Stimulated activated naive CD4-positive, alpha-beta T cell treated with Interleukin-2 at 50 U/mL for 16 hours (primary cell): ENCODE measurements at places on chromosomes 16 and 17.

DNA sequence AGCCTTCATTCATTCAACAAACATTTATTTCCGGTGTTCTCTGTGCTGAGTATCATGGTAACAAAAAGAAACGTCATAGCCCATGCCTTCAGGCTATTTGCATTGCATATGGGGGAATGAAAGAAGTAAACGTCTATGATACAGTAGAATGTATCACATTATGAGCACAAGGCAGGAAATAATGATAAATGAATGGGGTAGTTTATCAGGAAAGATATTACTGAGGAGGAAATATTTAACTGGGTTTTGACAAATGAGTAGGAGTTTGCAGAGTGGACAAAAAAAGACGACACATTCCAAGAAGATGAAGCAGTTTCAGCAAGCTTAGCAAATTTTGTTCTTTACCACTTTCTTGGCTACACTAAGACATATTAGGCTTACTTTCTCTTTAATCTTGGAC, 1.3 kb upstream of the KRTAP4-7 start:
- DNase-seq: no peak

DNA sequence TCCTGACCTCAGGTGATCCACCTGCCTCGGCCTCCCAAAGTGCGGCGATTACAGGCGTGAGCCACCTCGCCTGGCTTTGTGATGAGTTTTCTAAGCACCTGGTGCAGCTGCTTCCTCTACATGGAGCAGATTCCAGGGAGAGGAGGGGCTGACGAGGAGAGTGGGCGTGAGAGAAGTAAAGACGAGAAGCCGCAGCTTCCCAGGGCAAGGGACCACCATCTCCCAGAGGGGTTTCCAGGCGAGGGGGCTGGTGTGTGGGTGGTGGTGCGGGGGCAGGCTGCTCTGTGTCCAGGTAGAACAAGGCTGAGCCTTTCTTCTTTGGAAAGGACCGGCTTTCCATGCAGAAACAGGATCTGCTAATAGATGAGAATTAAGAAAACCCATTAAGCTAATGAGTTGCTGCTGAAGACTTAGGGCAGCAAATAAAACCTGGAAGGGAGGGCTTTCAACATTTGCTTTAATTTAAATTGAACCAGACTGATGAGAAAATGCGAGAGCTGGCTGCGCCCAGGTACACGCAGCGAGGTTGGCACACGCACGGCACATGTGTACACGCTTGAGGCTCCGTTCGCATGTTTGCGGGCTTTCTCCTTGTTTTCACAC, 236.7 kb downstream of the RBFOX3 start:
- no peak for DNase-seq

- no peak for DNase-seq
Observed at GRCh38 chr16:28549301-28549899, 4.3 kb upstream of the SGF29 start.

- DNase-seq: no peak
Observed at GRCh38 chr16:69029121-69029520, 76.3 kb upstream of the HAS3 start.

DNA sequence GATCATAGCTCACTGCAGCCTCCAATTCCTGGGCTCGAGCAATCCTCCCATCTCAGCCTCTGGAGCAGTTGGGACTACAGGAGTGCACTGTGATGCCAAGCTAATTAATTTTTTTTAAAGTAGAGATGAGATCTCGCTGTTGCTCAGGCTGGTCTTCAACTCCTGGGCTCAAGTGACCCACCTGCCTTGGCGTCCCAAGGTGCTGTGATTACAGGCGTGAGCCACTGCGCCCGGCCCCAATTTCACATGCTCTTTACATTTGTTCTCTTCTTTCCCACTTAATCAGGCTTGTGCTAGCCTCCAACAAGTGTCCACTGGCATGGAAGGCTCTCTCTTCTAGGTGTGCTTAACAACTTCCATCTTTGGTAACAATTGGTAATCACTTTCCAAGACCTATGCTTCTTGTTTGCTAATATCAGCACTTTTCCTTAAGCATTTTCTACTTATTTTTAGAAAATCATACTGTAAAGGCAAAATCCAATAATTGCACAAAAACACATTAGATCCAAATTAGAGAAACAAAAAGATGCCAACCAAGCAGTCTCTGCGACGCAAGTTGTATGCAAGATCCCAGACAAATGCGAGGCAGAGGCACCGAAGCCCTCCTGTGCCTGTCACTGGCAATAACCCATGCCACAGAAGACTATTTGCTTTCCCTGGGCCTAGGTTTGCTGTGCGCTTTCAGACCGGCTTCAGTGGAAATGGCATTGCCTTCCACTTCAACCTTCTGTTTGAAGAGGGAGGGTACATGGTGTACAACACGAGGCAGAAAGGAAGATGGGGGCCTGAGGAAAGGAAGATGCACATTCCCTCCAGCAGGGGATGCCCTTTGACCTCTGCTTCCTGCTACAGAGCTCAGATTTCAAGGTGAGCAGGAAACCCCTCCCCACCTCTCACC, 52.6 kb downstream of the NOS2 start:
- no peak for DNase-seq

- no peak for DNase-seq
Observed at GRCh38 chr17:48632579-48633265, 6.6 kb upstream of the HOXB9 start.

GRCh38 chr17:79003661-79004411, 5.7 kb downstream of the CANT1 start:
- DNase-seq: no peak

GRCh38 chr16:1759511-1759910, 11.8 kb downstream of the NME3 start:
- no peak for DNase-seq

DNA sequence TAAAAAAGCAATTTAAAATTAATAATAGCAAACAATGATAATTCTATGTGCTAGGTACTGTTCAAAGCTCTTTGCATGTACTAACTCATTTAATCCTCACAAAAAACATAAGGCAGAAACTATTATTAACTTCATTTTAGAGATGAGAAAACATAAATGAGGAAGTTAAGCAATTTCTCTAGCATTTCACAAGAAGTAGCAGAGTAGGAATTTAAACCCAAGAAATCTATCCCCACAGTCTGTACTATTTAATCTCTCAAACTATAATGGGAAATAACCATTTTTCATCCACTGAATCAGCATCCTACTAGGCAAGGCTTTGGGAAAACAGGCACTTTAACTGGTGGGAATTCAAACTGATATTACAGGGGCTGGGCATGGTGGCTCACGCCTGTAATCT, 42.2 kb upstream of the INTS2 start:
- no peak for DNase-seq

DNA sequence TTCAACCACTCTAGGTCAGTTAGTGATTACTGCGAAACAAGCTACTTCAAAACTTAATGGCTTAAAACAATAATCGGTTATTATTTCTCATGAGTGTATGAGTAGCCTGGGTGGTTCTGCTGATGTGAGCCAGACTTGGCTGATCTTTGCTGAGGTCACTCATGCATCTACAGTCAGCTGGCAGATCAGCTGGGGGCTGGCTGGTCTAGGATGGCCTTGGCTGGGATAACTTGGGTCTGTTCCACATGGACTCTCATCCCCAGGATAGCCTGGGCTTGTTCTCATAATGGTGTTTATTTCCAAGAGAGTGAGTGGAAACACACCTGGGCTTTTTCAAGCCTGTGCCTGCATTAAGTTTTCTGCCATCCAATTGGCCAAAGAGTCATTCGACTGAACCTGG, 13.0 kb downstream of the CCDC182 start:
- DNase-seq: no peak

DNA sequence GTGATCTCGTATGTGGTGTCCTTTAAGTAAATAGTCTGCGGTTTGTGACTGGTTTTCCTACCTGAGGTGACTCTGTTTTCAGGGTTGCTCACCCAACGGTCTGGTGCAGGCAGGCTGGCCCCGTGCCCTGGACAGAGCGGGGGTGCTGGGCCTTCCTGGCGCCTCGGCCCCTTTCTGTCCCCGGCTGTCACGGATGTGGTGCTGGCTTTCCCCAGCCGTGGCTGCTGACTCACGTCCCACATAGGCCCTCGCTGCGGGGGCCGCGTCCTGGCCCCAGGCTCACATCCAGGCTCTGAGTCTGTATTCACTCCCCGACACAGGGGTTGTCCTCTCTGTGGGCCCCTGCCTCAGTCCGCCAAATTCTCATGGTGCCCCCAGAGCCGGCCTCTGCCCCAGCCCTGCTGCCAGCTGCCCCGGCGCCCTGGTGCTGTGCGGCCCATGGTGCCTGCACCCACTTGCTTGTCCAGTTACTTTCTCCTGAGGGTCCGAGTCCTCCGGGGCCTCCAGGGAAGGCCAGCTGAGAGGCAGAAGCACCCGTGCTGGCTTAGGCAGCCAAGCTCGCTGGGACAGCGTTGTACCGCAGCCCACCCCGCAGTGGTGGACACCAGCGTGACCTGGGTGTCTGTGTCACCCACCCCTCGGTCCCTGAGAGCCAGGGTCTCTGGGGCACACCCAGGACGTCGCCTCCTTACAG, 5.9 kb downstream of the CHMP6 start:
- DNase-seq: no peak

DNA sequence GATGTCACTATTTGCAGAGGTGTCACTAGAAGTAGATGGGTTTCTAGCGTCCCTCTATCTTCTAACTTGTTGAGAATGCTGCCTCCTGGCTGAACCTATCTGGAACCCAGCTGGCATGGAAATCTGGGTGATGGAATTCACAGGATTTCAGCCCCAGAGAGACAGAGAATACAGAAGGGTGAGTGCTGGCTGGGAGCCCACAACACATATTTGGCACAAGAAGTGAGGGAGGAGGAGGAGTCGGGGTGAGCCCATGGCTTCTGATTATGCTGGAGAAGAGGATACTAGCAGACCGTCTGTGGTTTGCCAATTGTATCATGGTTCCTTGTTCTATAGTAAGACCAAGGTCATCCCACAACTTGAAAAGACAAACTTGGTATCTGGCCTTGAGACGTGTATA, 557.8 kb upstream of the SALL1 start:
- DNase-seq: no peak

DNA sequence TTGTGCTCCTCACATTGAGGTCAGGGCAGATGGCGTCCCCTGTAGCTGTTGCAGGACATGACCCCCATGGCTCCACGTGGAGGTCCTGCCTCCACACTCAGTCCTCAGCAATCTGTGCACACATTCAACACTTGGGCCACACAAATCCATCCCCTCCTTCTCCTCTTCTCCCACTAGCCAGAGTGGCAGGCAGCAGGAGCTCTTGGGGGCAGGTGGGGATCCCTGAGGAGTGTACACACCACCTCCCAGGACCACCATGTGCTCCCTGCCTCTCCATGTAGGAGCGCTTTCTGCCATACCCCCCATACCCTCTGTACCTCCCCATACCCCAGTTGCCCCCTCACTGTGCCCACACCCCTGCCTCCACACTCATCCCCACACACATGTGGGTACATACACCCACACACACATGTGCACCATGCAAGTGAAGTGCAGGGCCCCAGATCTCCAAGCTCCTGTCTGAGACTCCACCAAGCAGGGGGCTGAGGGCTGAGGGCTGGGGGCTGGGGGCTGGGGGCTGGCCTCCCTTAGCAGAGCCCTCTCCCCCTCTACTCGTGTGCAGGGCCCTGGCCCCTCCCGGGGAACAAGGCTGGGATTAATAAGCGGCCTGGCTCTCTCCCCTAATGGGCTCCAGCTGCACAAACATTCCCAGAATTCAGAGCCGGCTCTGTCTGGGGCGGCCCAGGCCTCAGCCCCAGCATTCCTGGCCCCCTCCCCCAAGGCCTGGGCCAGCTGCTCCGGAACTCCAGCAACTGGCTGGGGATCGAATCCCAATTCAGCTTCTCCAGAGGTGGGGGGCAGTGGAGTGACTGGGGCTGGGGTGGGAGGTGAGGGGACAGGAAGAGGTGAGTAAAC, 48.2 kb upstream of the MEIOC start:
- DNase-seq: no peak

GRCh38 chr17:1379930-1380313, 20.1 kb downstream of the YWHAE start:
- DNase-seq: peak; percentile 21

DNA sequence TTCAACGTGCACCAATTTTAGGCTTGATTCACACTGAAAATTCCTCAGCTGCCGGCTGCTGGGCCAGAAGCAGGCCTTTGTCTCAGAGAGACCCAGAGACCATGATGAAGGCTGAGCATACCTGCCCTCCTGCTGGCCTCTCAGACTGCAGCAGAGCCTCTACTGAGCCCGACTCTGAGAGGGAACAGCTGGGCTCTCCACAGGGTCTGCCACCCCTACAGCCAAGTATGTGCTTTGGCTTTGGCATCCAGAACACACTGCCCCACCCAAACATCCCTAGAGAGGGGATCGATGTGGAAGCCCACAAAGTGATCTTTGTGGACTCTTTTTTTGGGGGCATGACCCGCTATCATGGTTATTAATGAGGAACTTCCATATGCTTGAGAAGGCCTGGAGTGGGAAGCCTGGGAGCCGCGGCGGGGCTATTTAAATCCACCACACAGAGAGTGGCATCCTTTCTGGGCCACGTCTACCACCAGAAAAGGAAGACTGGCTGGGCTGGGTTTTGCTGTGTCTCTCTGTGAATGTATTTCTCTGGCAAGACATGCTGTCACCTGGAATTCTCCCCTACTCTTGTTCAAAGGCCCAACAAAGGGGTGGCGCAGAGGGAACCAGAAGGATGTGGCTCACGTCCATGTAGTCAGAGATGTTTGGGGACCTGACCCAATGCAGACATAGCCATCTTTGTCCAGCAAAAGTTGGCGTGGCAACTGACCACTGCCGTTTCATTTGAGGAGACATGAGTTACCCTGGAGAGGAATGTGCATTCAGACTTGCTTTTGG, 69.3 kb downstream of the GNAO1 start:
- no peak for DNase-seq

DNA sequence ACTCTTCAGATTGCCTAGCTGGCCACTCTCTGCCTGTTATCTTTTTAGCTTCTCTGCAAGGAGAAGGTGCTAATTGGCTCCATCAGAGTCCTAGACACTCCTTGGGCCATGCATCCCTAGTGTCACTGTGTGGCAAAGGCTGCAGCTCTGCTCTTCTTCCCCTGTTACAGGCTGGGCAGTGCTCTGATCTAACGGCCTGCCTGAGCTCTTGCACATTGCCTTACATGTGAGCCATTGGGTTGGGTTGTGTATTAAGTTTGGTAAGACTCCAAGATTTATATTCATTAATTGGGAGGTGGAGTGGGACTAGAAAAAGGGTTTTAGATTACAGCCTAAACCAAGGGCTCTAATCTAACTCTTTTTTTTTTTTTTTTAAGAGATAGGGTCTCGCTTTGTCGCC, 23.0 kb upstream of the SYT17 start:
- DNase-seq: no peak

DNA sequence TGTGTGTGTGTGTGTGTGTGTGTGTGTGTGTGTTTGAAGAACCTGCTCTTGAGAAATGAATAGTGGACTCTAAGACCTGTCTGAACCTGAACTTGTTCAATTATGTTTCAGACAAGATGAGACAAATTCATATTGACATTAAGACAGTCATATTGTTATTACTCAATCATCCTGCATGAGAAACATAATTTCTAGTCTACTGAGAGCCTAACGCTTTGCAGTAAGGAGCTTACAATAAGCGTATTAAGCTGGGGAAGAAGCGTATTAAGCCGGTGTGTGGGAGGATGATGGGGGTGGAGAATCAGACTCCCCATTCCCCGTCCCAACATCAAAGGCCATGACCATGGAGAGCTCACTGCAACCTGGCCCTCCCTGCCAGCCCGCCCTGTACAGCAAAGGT, 22.4 kb upstream of the MNT start:
- no peak for DNase-seq
